ENCODE measurements at places on chromosomes 3 and 15.

DNA sequence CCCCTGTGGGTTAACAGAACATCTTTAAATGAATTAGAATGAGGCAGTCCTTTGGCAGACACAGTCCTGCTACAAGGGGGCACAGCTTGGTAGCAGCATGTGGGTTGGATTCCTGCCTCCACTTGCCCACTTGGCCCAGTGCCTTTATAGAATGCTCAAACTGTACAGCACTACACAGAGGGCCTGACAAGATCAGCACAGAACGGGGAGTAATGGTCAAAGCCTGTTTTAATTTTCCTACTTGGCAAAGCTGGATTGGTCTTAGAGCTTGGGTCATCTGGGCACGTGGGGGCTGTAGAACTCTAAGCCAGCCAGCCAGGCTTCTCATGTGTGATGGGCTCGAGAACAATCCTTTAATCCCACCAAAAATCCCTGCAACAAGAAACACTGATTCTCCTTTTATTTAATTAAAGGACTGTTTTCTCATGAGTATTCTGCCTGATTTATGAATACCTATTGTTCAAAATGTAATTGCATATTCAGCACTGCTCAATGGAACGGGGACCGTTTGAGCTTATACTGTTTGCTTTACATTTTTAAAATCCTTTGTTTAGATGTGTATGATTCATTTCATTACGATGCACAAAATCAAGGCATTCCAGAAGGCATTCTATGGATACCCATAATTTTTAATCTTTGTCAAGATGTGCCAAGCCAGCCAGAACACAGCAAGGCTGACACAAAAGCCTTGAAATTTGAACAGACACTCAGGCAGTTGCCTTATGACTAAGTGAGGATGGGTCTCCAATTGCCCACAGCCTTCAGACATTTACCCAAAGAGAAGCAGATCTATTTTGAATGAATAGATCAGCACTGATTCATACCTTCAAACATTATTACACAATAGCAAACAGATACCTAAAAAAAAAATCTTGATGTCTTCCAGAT, 249.3 kb upstream of the TGFBR2 start:
- DNase-seq, result no peak

- DNase-seq, result no peak
Measured at GRCh38 chr3:120424506-120424905, 26.3 kb downstream of the FSTL1 start.

- no peak for DNase-seq
Measured at GRCh38 chr15:62734706-62735105, 307.8 kb upstream of the TPM1 start.

DNA sequence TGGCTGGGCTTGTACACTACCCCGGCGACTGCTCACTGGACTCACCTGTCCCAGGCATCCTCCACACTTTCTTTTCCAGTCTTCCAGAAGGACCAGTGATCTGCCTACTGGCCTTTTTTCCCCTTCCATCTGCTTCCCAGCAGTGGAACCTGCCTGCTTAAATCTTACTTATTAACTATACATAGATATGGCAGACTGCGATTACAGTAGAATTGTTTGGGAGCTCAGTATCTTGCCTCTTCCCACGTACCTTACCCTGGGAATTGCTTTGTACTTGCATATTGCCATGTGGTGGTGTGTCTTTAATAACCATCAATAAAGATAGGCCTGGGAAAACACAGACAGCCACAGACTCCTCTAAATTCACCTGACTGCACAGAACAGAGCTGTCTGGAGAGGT, 11.8 kb upstream of the HES1 start:
- no peak for DNase-seq

- DNase-seq, result no peak
Measured at GRCh38 chr3:53665608-53666425, 171.4 kb downstream of the CACNA1D start.

GRCh38 chr15:25435474-25436243, 3.2 kb downstream of the UBE3A start:
- no peak for DNase-seq

GRCh38 chr3:30256474-30256873, 349.9 kb upstream of the TGFBR2 start:
- DNase-seq, result no peak

- no peak for DNase-seq
Measured at GRCh38 chr3:61912158-61912557, 350.8 kb downstream of the PTPRG start.

DNA sequence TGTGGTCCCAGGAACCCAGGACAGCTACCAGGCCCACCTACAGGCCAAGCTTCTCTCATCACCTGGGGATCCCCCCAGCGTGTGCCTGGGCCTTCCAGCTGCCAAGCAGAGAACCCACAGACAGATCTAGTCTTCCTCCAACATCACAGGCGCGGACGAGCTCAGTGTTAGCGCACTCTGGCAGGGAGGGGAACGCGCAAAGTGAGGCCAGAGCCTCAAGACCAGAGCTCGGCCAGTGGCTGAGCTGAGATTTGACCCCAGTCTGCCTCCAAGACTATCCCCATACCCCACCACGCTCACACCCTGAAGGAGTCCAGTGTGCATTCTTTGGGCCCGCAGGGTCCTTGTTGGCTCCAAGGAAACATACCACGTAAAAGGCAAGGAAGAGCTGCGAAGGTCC, 5.1 kb downstream of the MFGE8 start:
- no peak for DNase-seq

DNA sequence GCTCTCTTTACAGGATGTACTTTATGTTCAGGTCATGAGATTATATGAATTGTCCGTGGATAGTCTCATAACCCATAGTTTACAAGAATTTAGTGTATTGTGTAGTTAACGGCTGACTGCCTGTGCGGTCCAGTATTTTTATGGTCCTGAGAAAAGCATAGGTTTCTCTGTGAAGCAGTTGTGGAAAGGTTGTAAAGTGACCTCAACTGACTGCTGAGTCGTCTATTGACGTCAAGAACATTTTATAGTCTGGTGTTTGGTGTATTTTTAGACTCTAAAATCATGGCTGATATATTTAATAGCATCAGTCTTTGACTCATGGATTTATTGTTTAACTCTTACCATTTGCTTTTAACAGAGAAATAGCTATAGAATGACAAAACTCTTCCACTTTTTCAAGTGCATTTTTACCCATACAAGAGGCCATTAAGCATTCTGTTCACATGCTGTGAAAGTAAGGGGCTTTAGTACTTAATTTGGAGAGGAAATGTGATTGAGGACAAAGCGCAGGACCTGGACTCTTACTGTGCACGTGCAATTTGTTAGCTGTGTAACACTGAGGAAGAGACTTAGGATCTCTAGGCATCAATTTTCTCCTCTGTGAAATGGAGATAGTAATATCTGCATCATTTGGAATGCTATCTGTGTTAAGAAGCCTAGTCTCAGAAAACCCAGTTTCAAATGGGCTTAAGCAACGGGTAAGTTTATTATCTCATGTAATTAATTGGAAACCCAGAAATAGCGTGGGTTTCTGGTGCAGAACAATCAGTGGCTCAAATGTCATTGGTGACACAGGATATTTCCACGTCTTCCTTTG, 240.8 kb downstream of the NFKBIZ start:
- DNase-seq, result no peak

- peak; percentile 56 for DNase-seq
Measured at GRCh38 chr15:51094606-51095569, at the start of gene TNFAIP8L3. TNFAIP8L3 (minus strand) TSS chr15:51094906; CDS start chr15:51094595, 311 bp downstream.

DNA sequence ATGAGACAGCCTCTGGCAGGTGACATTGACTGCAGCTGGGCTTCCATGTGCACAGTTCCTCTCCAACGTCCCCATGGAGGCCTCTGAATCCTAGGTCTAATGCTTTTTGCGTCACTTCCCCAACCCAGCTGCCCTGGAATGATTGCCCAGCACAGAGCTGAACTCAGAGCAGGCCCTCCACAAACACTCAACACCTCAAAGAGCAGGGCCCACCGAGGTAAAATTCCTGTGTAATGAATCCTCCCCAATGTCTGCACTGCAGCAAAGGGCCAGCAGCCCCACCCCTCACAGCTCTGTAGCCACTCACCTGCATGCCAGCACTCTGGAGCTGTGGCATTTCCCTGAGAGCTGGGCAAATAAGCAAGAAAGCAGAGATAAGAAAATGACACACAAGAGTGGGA, 42.6 kb upstream of the DUSP7 start:
- DNase-seq, result no peak

GRCh38 chr15:49115062-49115461, 40.3 kb downstream of the COPS2 start:
- DNase-seq, result no peak

GRCh38 chr15:54840621-54841398, 355.9 kb downstream of the RSL24D1 start:
- no peak for DNase-seq

GRCh38 chr3:189593581-189593980, 37.6 kb upstream of the TP63 start:
- no peak for DNase-seq

DNA sequence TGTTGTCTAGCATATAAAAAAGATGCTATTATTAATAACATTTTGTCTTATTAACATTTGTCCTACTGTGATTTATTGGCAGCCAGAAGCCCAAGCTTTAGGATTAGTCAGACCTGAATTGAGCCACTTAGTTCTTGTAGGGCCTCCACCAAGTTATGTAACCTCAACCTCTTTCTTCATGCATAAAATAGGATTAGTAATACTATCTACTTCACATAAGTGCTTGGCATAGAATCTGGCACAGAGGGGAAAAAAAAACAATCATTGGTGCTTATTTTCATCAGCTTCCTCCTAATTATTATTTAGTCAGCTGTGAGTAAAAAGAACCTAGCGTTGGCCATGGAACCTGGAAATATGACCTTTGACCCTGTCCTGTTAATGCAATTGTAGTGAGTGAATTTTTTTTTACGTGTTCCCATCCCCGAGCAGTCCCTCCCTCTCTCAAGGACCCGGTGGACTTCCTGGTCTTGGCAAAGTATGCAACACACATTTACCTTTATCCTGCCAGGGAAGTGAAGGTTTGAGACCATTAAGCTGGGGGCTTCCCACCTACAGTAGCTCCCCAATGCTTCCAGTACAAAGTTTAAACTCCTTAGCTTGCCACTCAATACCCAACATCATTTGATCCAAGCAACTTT, 136.8 kb downstream of the FHIT start:
- no peak for DNase-seq

GRCh38 chr15:38195191-38195901, 57.3 kb upstream of the SPRED1 start:
- no peak for DNase-seq

DNA sequence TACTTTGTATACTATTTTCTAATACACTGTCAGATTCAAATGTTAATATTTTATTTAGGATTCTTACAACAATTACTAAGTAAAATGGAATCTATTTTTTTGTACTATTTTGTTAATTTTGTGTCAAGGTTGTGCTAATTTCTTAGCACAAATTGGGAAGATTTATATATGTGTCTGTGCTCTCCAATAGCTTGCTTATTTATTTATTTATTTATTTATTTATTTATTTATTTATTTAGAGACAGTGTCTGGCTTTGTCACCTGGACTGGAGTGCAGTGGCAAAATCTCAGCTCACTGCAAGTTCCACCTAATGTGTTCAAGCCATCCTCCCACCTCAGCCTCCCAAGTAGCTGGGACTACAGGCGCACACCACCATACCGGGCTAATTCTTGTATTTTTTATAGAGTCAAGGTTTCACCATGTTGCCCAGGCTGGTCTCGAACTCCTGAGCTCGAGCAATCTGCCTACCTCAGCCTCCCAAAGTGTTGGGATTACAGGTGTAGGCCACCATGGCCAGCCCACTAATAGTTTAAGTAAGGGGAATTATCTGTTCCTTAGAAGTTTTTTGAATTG, 34.6 kb downstream of the CTXND1 start:
- no peak for DNase-seq
